ENCODE measurements at places on chromosomes 4 and X.

DNA sequence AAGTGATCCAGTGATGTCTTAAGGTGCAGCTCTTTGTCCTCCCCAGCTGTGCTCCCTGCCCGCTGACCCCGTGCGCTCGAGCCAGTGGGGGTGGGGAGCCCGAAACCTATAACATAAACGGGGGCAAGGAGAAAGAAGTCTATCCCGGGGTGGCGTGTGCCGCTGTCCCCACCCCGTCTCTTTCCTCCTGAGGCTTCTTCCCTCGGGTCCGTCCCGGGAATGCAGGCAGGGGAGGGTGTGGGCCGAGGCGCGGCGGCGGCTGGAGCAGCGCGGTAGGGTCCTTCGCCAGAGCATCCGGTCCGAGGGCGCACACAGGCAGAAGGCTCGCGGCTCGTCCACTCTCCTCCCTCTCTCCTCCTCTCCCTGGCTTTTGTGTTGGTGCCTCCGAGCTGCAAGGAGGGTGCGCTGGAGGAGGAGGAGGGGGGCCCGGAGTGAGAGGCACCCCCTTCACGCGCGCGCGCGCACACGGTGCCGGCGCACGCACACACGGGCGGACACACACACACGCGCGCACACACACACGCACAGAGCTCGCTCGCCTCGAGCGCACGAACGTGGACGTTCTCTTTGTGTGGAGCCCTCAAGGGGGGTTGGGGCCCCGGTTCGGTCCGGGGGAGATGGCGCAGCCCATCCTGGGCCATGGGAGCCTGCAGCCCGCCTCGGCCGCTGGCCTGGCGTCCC lies at the start of gene RAB33A:
RAB33A (plus strand) TSS at position 517 of the 681 bp plus-strand sequence; CDS start at position 618, 101 bp downstream.
- DNase-seq, result peak; percentile 57

GRCh38 chr4:146490106-146490505 lies 31.6 kb downstream of the SLC10A7 start:
- no peak for DNase-seq

DNA sequence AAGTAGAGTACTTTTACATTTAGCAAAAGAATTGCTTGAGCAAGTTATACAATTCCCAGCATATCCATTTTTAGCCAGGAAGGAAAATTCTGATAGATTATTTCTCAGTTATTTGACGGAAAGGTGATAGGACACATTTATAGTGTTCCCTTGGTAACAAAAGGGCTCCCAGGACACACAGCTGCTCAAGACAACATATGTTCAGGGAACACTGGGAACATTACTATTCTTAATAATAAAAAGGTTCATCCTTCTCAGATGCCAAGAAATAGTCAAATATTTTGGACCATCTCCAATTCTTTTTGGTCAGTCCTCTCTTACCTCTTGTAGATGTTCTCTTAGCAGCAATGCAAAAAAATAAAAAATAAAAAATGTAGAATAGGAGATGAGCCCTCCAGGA lies 66.8 kb upstream of the SMAD1 start:
- DNase-seq, result no peak

GRCh38 chrX:129934461-129934860 lies 28.5 kb downstream of the UTP14A start:
- no peak for DNase-seq

GRCh38 chr4:39066371-39066770 lies 4.3 kb downstream of the KLHL5 start:
- no peak for DNase-seq

- no peak for DNase-seq
These were observed 75.3 kb downstream of the DHRSX start for GRCh38 chrX:2425286-2426071.

GRCh38 chr4:111630705-111631104 lies 514.5 kb upstream of the FAM241A start:
- peak; percentile 16 for DNase-seq

DNA sequence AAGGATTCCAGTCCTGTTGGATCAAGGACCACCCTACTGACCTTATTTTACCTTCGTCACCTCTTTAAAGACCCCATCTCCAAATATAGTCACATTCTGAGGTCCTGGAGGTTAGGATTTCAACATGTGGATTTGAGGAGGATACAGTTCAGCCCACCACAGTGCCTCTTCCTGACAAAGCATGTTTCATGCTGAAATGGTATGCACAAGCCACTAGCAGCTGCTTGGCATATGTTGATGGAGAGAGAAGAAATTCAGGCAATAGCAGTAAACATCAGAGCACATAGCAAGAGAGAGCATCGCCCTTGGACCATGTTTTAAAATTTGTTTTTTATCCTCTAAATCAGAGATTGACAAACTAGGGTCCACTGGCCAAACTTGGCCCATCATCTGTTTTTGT lies 172.1 kb downstream of the PRKX start:
- no peak for DNase-seq

- DNase-seq, result no peak
These were observed 84.5 kb upstream of the WWC2 start for GRCh38 chr4:183014361-183015084.

GRCh38 chr4:43855283-43855682 lies 593.3 kb downstream of the KCTD8 start:
- no peak for DNase-seq

GRCh38 chr4:142549726-142550463 lies 296.2 kb downstream of the INPP4B start:
- DNase-seq, result peak; percentile 14

DNA sequence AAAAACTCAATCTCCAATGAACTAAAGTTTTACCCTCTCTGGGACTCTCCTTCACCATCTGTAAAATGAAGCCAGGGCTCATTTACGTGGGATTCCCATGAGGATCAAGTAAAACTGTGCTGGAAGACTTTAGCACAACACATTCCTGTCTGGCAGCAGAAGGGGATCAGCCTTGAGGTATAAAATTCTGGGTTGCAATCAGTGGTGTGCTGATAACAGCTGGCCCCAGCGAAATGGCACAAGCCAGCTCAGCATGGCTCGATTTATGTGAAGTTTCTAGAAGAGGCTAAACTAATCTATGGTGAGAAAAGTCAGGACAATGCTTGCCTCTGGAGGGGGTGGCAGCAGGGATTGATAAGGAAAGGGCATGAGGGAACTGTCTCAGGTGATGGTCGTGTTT lies 28.4 kb downstream of the ZNF630 start:
- DNase-seq, result no peak

GRCh38 chrX:123807835-123808416 lies 51.9 kb upstream of the XIAP start:
- DNase-seq, result no peak

All from iPS-NIHi11 (cell line).